ENCODE measurements at places on chromosomes 5 and 9.

DNA sequence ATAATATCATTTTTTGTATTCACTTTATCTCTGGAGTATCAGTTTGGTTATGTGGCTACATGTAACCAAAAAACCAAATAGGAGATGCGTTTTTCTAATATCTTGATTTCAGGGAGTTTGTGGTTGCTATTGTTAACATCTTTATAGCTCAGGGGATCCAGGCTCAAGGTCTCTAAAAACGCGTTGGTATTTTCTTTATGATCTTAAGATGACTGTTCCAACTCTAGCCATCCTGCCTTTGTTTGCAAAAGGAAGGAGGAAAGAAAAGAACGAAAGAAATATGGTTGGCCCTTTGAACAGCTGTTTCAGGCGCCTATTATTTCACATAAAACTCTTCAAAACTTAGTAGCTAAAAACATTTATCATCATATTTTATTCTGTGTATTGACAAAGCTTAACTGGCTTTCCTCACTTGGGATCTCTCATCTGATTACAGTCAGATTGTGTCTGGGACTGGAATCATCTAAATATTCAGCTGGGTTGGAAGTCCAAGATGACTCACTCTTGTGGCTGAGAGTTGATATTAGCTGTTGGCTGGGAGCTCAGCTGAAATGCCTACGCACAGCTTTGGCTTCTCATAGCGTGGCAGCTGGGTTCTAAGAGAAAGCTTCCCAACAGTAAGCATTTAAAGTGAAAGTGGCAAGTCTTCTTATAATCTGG, 60.1 kb downstream of the FAM174A start:
- no peak for DNase-seq

DNA sequence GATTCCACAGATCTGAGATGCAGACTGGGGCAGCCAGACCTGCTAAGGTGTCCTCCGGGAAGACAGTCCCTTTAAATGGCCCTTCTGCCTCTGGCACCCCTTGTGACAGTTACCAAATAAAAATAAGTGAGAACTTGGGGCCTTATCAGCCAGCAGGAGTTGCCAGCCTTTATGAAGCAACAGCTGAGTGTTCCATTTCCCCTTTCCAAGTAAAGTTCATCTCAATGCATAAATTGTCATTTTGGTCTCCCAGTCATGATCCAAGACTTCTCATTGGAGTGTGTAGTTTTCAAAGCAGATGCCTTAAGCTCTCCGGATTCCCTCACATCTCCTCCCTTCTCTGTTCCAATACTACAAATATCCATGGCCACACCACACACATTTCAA, 4.1 kb downstream of the PTCH1 start:
- no peak for DNase-seq

- DNase-seq = peak; percentile 61
Measured at GRCh38 chr5:10701567-10702039, 59.4 kb downstream of the DAP start.

GRCh38 chr9:114238891-114239875, 83.7 kb upstream of the ORM1 start:
- DNase-seq = peak; percentile 11

- DNase-seq = peak; percentile 61
Measured at GRCh38 chr5:56480078-56480704, 247.1 kb upstream of the ANKRD55 start.
